ENCODE measurements at places on chromosomes 3 and 15.

DNA sequence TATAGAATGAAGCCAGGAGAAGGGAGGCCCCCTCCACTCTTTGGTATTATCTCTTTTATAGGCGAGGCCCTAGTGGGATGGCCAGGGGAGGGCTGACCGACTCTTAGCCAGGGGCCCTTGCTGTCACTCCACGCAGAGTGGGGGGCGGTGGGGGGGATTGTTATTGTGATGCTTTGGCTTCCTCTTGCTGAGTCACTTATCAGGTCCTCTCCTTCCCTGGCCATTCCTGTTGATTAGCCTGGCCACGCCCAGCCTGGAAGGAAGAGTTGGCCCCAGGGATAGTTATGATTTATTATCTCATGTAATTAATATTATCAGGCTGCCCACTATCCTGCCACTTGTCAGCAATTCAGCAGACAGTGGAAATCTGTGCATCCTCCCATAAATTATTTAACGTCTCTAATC, 25.5 kb upstream of the SKOR1 start:
- no peak for DNase-seq

- DNase-seq = no peak
Measured at GRCh38 chr3:8887435-8888300, 75.6 kb downstream of the RAD18 start.

GRCh38 chr3:65641045-65641444, 397.7 kb downstream of the MAGI1 start:
- no peak for DNase-seq

DNA sequence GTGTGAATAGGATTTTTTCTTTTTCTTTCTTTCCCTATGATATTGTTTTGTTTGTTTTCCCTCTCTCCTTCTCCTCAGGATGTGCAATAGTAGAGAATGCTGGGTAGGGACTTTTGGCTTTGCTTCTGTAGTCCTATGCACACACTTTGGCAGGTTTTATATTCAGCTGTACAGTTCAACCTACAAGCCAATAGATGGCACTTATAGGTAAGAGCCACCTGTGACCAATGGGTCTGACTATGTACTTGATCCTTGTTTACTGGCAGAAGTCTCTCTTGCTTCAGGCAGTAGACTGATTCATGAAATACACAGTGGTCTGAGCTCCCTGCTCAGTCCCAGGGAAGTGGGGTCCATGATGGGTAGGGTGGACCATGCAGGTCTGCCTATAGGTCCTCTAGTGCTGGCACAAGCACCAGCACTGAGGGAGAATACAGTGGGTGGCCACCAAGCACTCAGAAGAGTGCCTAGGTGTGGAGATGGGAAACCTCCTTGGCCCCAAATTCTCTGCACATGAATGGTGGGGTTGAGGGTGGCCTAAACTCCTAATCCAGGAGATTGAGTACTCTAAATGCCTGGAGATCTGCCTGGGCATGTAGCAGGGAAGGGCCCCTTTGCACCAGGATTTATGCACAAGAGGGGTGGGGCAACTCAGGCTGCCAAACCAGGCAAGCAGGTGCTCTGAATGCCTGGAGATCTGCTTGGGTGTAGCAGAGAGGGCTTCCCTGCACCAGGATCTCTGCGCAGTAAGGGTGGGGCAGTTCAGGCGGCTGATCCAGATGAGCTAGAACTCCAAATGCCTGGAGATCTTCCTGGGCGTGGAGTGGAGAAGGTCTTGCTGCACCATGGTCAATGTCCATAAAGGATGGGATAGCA, 176.1 kb downstream of the DOCK3 start:
- no peak for DNase-seq

- no peak for DNase-seq
Measured at GRCh38 chr3:10744098-10744465, 71.9 kb upstream of the SLC6A11 start.

- DNase-seq = no peak
Measured at GRCh38 chr3:146189519-146190173, 28.7 kb upstream of the PLOD2 start.

- no peak for DNase-seq
Measured at GRCh38 chr15:50840520-50840919, 68.0 kb upstream of the AP4E1 start.

DNA sequence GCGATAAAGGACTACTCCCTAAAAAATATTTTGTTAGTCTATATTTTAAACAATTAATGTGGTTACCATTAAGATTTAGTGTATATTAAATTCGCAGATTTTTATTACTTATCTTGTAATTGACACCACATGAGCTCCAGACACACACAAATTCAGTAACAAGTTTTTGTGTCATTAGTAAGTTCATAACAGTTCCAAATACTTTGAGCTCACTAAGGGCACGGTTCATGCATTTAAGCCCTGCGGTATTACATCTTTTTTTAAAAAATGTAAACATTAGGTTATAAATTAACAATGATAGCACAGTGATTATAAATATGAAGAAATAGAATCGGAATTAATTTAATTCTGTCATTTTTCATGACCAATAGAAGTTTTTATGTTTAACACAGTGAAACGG, 317.3 kb downstream of the ZNF385D start:
- no peak for DNase-seq

- no peak for DNase-seq
Measured at GRCh38 chr15:92545996-92546395, 109.6 kb downstream of the FAM174B start.

DNA sequence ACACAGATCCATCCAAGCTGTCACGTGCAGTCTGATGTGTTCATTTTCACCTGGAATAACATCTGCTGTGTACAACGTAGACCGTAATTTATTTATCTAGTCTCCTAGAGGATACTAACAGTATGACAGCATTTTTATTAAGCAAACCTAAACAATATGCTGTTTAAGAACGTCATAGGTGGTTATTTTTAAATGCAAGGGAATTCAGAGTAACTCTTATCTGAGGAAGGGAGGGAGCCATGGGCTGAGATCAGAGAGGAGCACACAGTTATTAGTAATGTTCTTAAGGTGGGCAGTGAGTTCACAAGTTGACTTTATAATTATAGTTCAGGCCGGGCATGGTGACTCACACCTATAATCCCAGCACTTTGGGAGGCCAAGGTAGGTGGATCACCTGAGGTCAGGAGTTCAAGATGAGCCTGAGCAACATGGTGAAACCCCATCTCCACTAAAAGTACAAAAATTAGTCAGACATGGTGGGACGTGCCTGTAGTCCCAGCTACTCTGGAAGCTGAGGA, 193.6 kb downstream of the UACA start:
- DNase-seq = no peak

DNA sequence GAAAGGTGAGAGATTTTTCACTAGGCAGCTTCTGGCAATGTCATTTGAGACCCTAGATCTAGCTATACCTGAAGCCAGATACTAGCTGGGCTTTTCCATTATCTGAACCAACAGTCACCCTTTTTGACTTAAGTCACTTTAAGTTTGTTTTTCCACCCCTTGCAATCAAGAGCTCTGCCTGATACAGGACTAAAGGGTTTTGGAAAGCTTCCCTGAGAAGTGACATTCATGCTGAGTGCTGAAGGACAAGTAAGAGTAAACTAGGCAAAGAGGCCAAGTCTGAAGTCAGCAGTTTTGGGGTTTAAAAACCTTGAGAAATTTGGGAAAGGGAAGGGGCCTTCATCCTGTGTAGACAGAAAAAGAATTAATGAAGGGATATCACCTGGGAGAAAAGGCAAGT, 27.1 kb upstream of the CCDC174 start:
- no peak for DNase-seq
